ENCODE measurements at places on chromosomes 2 and 18.

DNA sequence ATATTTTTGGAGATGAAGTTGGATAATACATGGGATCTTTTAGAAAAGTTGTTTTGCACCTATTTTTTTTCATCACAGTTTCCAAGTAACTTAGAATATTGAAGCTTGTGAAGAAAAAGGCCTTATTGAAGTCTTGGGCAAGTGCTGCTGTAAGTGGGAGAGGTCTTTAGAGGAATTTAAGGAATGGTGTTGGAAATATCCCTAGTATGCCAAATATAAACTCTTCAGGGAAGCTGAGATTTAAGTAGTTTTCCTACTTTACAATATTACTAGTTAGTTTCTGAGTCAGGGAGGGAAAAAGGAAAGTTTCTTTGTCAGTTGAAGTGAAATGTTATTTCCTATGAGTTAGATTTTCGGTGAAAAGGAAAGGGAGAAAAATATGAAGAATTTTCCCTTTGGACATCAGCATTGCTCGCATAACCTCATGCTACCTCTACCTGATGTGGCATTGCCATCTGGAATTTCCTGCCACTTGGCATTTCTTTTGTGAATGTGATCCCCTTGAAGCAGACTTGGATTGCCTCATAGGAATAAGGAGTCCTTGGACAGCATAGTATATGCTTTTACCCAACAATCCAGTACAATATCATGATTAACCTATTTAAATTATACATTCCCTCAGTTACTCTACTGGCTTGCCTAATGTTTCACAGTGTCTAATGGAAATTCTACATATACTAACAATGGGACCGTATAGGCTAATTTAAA lies 12.1 kb downstream of the PLEKHH2 start:
- DNase-seq = no peak

DNA sequence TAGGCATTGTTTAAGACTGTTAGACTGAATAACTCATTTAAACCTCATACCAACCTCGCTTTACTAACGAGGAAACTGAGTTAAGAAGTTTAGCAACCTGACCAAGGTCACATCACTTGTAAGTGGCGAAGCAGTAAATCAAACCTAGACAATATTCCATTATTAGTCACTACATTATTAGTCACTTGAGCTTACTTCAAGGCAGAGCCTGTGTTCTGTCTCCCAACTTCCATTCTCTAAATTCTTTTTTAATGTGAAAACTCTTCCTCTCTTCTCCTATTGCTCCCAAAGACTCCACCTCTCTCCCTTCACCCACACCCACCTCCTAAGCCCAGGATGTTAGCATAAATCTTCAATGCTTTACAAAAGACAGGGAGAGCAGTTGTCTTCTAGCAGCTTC lies 156.5 kb downstream of the ARL6IP6 start:
- no peak for DNase-seq

DNA sequence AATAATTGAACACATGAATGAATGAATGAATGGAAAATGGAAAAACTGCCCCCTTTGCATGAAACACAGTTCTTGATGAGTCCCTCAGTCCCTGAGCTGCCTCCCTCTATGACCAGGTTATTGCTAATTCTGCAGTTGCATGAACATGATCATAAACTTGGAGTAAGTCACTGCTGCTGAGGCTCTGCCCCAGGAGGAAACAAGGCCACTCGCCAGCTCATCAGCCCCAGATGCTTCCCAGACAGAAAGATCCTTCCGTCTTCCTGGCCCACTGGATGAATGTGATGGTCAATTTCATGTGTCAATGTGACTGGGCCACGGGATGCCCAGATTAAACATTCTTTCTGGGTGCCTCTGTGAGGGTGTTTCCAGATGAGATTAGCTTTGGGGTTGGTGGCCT lies 16.4 kb downstream of the GPR45 start:
- no peak for DNase-seq

DNA sequence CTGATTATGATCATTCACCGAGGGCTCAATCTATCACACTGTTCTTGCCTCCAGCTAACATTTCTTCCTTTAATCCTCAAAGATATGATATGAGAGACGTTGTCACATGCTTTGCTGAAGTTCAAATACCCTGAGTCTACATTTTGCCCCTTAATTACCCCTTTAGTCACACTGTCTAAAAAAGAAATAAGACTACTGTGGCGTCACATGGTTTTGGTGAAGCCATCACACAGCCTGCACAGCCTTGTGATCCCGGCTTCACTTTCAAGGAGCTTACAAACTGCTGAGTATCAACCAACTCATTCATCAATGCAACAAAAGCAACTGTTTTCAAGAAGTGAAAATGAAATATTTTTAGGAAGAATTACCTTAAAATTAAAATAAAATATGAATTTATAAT lies 31.9 kb upstream of the SOCS6 start:
- no peak for DNase-seq

DNA sequence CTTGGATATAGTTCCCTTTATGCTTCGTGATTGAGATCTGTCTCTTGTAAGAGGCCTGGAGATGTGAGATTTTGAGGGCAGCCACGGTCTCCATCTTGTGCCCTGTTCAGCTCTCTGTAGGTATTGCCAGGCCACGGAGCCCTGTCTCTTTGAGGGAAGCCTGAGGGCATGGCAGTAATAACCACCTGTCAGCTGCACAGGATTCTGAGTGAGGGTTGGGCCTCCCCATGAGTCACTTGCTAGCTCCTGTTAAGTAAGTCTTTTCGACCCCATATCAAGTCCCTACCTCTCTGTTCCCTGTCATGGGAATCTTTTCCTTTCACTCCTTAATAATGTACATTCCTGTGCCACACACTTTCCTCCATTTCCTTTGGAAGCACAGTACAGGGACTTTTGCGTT lies 20.4 kb downstream of the LYPD6B start:
- no peak for DNase-seq

DNA sequence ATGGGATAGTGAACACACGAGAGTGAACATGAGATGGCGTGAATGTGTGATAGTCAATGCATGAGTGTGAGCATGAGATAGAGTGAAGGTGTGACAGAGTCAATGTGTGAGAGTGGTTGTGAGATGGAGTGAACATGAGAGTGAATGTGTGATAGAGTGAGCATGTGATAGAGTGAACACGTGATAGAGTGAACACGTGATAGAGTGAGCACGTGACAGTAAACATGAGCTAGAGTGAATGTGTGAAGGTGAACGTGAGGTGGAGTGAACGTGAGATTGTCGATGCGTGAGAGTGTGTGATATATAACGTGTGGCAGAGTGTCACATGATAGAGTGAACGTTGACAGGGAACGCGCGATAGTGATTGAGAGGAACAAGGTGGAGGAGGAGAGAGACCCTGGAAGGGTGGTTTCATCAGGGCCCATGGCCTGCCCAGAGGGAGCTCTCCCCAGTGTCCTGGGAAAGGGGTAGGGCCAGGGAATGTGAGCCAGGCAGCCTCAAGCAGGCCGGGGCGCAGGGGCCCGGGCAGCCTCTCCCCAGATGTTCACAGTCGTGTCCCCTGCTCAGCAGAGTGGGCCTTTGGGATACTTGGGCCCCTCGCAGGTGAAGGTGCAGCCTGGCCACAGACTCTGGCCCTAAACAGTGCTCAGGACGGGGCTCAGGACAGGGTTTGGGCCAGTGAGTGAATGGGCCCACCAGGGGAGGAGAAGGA lies 516.9 kb downstream of the EIPR1 start:
- no peak for DNase-seq

DNA sequence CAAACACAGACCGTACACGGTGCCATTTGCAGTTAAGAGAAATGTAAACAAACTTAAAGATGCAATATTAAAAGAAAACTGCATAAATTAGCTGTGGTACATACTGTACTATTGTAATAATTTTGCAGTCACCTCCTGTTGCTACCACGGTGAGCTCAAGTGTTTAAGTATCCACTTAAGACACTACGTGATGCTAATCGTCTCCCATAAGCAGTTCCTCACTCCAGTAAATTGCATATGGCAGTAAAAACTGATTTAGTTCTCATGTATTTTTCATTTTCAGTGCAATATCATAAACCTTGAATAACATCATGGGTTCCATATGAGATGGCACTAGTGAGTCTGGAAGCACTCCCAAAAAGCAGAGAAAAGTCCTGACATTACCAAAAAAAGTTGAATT lies 14.4 kb downstream of the CLEC4F start:
- DNase-seq = no peak

- no peak for DNase-seq
Measured at GRCh38 chr2:142300517-142300916, 169.7 kb upstream of the LRP1B start.

GRCh38 chr2:42969231-42970150 lies 177.1 kb upstream of the HAAO start:
- DNase-seq = no peak

GRCh38 chr2:10659898-10660568 lies 29.7 kb downstream of the NOL10 start:
- peak; percentile 66 for DNase-seq

DNA sequence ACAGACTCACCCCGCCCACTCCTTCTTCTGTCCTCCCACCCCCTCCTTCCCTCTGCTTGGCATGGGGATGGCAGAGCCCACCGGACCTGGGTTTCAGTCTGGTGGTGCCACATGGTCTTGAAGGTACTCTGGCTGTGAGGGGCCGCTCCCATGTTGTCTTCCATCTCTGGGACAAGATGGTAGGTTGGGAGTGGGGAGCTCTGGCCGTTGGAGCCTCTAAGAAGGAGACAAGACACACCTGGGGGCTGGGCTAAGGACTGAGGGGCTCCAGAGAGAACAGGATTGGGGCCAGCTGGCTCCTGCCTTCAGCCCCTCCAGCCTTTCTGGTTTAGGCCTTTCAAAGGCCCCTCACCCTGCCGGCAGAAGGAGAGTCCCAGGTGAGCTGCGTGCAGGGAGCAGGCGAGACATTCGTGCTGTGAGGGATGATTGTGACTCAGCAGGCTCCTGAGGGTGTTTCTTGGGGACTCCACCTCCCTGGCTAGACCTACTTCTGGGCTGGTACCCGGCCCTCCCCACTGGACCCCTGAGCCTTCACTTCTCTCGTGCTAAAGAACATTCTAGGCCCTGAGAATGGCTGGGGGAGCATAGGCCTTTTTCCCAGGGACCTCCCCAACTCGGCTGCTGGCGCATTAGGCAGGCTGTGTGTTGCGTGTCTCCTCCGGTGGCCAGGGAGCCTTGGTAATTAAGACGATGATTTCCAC lies 128.2 kb upstream of the HAAO start:
- DNase-seq = no peak

DNA sequence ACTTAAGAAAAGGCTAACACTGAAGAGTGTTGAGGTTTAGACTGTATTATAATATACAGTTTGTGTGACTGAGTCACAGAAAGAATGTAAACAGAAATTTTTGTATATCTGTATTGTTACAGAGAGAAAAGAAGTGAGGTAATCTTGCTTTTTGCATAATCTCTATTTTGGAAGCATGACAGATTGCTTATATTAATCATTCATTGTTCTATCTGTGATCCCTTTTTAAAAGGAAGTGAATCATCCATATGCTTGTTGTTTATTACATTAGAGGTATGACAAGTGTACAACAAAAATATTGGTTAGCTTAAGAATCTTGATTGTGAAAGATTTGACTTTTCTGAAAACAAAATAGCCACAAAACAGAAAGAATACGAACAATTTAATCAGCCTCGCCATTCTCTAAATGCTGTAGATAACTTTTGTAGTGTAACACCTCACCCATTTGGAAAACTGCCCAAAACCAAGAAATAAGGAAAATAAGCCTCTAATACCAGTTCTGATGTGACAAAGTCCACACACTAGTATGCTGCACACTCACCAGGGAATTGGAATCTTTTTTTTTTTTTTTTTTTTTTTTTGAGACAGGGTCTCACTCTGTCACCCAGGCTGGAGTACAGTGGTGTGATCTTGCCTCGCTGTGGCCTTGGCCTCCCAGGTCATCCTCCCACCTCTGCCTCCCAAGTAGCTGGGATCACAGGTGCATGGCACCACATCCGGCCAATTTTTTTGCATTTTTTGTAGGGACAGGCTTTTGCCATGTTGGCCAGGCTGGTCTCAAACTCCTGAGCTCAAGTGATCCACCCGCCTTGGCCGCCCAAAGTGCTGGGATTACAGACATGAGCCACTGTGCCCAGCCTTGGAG lies 91.5 kb upstream of the LPIN2 start:
- no peak for DNase-seq

- no peak for DNase-seq
Measured at GRCh38 chr2:48347712-48348111, 182.2 kb upstream of the STON1 start.

GRCh38 chr2:187569042-187569441 lies 14.8 kb upstream of the TFPI start:
- no peak for DNase-seq

GRCh38 chr2:239390546-239391285 lies 10.1 kb downstream of the HDAC4 start:
- no peak for DNase-seq

- no peak for DNase-seq
Measured at GRCh38 chr2:76323381-76323780, 612.7 kb upstream of the GCFC2 start.

GRCh38 chr2:111100087-111100764 lies 20.5 kb upstream of the BCL2L11 start:
- no peak for DNase-seq

DNA sequence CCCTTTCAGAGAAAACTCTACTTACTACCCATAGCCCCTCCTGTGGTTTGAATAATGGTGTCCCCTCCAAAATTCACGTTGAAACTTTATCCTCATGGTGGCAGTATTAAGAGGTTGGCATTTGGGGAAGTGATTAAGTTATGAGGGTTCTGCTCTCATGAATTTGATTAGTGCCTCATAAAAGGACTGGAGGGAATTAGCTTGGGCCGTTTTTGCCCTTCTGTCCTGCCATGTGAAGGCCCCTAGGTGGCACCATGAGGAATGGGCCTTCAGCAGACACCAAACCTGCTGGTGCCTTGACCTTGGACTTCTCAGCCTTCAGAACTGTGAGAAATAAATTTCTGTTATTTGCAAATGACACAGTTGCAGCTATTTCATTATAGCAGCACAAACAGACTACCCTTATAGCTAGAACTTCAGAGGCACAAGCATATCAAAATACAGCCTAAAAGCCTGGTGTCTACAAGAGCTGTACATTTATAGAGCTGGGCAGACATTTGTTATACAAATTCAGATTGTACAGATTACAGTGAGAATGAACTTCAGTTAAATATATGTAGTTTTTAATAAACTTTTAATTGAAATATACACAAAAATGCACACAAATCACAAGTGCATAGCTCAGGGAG lies 2.6 kb upstream of the PTPN2 start:
- DNase-seq = no peak

DNA sequence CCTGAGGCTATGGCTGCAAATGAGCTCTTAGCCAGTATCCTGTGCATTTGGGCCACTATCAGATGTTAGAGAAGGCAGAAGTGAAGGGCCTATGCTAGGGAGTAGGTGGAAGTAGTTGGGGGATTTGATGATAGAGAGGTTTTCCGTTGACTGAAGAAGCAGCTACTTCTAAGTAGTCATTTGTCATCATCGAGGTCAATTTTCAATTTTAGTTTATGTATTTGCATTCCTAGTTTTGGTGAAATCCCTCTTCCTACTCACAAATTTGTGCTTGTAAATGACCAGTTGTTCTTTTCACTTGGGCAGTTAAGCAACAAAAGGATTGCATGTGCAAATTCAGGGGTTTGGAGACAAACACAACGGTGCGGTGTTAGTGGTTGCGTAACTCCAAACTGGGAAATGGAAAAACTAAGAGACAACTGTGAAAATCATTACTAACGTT lies 48.5 kb upstream of the PELI1 start:
- DNase-seq = no peak
